ENCODE measurements at places on chromosomes 3 and 15.

- DNase-seq: no peak
Measured at GRCh38 chr3:132749786-132750185, 27.6 kb upstream of the NPHP3 start.

DNA sequence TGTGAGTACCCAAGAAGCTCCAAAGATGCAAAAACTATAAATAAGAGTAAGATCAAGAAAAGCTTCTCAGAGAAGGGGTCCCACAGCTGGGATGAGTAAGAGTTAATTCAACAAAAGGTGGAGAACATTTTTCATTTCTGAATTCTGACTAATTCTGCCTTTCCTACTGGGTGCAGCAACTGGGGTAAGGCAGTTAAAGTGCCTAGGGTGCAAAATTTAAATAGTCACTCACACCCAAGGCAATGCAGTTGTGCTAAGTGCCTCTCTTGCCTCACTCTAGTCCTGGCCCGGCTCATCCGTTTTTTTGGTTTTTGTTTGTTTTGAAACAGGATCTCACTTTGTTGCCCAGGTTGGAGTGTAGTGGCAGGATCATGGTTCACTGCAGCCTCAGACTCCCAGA is 240.2 kb downstream of the TP63 start:
- no peak for DNase-seq

GRCh38 chr15:71362987-71363968 is 248.0 kb downstream of the THSD4 start:
- DNase-seq: no peak

DNA sequence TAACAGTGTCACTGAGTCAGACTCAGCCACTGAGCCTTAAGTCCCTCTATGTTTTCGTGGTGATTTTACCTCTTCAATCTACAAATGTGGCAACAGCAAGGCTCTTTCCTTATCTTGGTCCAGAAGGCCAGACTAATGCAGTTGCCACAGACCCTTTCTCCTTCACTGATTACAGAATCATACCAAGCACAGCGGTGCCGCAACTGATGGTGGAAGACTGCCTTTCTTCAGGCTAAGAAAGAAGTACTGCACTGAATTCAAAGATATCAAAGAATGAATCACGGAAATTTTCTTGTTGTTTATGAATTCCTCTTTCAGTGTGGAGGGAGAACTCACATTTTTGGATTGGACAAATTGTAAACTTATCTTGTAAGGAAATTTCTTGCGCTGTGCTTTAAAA is 18.6 kb downstream of the DCP1A start:
- no peak for DNase-seq

DNA sequence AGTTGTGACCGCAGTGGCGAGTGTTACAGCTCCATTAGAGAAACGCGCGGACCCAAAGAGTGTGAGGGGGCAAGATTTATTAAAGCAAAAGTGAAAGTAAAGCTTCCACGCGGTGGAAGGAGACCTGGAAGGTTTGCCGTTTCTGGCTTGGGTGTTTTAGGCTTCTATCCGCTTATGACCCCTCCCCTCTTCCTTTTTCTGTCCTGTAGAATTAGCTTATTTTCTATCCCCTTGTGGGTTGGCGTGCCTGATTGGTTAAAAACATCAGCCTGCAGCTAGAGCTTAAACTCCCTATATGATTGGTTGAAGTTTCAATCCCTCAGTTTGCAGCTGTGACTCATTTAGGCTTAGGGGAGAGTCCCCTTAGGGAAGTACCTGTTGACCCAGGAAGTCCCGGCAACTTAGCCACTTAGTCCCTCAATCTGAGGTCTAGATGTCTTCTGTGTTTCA is 39.6 kb downstream of the C3orf38 start:
- no peak for DNase-seq

GRCh38 chr3:111073218-111073617 is 1.6 kb downstream of the NECTIN3 start:
- DNase-seq: no peak

DNA sequence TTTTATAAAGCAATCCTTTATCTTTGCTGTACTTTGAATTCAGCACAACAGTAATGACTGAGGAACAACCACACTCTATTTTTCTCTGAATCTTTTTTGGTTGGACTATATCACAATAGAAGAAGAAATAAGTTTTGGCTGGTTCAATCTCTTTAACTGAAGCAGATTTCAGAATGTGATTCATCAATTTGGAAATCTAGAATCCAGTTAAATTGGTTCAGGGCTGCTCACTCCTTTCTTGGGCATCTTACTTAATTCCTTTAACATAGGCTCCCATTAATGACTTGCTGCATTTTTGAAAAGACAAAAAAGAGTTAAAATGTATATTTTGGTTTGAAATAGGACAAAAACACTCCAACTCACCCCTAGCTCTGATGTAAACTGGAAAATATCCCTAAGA is 688.3 kb upstream of the NECTIN3 start:
- DNase-seq: no peak

DNA sequence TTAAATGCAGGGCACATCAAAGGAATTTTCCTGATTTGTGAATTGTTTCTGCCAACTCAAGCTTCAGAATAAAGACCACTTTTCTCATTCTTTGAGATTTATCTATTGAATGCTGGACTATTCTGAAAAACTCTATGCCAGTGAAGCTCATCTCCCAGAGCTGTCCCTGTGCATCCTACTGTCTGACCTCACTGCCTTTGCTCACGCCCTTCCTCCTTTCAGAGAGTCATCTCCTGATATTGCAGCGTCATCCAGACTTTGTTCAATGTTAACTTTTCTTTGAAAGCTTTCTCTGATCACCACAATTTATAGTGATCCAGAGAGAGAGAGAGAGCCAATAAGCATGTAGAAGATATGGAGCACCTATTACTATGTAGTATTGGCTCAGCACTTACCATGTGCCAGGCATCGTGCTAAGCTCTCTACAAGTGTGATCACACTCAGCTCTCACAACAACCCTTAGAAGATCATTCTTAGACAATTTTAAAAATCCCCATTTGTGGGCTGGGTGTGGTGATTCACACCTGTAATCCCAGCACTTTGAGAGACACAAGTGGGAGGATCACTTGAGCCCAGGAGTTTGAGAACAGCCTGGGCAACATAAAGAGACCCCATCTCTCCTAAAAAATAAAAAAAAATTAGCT is 30.2 kb upstream of the TLE3 start:
- DNase-seq: no peak

DNA sequence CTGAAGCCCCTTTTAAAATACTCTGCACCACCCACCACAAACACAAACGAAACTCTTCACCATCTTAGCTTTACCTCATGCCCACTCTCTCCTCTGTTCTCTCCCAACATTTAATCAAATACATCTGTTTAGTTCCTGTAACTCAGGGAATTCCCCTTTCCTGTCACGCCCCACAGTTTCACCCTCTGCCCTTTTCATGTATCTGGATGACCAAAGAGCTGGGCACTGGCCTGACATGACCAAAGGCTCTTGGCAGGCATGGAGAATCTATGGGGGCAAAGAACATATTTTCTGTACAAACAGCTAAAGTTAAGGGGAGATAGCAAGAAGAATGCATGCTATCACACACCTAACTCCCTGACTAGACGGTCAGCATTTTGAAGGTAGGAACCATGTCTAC is 270.0 kb downstream of the TBL1XR1 start:
- no peak for DNase-seq

All from activated CD8-positive, alpha-beta memory T cell treated with anti-CD3 and anti-CD28 coated beads for 4 hours (primary cell).